ENCODE measurements at places on chromosomes 12 and 14. TPM values are rescaled to one million over a fixed set of nuclear protein-coding genes. Genes with fewer than 3 reads are reported as not detected.

Gene CRADD
- 66.3 TPM for total RNA-seq

Gene SLC2A13
- 39.6 TPM for total RNA-seq

Gene PMEL
- 3.5 TPM for total RNA-seq

Gene CEBPE
- not detected for total RNA-seq

Gene MYF5
- total RNA-seq: not detected

Gene KRT1
- 0.94 TPM for total RNA-seq

Gene GARIN6
- not detected for total RNA-seq

Gene LBHD2
- total RNA-seq: not detected
